ENCODE measurements at places on chromosomes 11 and 22.

GRCh38 chr11:124920356-124920755, 1.3 kb downstream of the HEPN1 start:
- DNase-seq, result no peak

GRCh38 chr11:126502159-126502558, 146.7 kb downstream of the ST3GAL4 start:
- DNase-seq, result no peak

GRCh38 chr11:95565724-95566141, 223.8 kb downstream of the FAM76B start:
- no peak for DNase-seq

GRCh38 chr22:26502688-26503561, 9.3 kb downstream of the TFIP11 start:
- peak; percentile 21 for DNase-seq

DNA sequence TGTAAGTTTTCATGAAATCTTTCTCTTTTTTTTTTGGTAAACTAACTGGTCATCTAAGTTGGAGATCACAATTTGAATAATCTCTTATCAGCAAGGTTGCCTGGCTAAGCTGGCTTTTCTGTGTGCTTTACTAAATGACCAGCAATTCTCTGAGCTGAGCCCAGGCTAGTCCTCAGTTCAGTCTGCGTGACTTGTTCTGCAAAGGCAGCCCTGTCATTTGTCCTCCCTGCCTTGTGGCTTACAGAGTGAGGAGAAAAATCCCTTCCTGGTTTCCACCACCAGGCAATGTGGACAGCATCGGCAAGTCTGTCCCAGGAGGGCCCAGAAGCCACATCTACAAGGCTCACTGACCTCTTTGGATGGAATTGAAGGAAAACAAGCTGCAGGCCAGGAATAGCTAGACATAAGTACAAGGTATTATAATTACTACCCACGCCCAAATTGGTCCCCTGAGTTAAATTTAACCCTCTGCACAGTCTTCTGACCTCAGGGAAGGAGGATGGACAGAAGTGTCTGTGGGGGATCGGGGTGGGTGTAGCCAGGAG, 108.6 kb downstream of the SCN3B start:
- DNase-seq, result no peak

GRCh38 chr11:68775951-68776388, 24.6 kb upstream of the TESMIN start:
- DNase-seq, result no peak

- no peak for DNase-seq
These were observed 11.7 kb upstream of the GRIK4 start for GRCh38 chr11:120499859-120500258.

- no peak for DNase-seq
These were observed 6.1 kb downstream of the FADS3 start for GRCh38 chr11:61885166-61885778.

DNA sequence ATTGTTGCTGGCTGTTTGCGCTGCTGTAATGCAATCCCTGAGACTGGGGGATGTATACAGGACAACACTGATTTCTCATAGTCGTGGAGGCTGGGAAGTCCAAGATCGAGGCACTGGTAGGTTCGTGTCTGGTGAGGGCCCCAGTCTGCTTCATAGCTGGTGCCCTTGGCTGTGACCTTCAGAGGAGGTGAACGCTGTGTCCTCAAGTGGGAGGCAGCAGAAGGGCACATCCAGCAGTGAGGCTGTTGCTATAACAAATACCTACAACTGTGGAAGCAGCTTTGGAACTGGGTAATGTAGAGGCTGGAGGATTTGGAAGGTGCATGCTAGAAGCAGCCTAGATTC, 21.3 kb downstream of the KRTAP5-5 start:
- no peak for DNase-seq

DNA sequence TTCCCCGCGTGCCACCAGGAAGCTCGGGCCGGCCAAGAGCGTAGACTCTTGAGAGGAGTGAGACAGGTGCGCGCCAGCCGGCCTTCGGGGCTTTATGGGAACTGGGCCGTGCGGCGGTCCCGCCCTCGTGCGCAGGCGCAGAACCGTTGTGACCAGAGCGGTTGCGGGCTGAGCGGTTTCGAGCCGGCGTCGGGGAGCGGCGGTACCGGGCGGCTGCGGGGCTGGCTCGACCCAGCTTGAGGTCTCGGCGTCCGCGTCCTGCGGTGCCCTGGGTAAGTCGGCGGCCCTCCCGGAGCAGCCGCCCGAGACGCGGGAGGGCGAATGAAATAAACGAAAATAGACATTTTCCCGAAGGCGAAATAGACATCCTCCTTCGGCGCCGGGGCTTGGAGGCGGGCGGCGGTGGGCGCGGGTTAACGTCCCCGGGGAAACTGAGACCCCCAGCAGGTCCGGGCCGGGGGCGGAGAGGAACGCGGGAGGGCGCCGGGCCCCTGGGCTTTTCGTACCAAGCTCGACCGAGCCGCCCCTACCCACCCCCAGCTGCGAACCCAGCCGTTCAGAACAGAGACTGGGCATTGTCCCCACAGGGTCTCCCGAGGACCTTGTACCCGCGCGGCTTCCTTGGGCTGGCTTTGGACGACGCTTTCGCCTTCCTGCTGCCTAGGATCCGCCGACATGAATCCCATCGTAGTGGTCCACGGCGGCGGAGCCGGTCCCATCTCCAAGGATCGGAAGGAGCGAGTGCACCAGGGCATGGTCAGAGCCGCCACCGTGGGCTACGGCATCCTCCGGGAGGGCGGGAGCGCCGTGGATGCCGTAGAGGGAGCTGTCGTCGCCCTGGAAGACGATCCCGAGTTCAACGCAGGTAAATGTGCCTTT, at the start of gene ASRGL1:
Gene ASRGL1, plus strand, starts transcription at position 146 of the 879 bp plus-strand sequence. Its CDS starts 530 bp downstream, at position 676.
- DNase-seq, result peak; percentile 62

DNA sequence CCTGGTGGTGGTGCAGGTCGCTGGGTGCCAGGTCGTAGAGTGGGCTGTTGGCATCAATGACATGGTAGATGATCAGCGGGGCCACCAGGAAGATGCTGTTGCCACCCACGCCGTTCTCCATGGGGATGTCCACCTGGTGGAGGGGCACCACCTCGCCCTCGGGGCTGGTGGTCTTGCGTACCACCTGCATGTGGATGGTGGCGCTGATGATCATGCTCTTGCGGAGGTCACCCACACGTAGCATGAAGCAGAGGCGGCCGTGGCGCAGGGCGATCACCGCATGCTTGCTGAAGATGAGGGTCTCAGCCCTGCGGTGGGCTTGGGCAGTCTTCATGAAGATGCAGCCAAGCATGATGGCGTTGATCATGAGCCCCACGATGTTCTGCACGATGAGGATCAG, 1.2 kb downstream of the KCNJ11 start:
- no peak for DNase-seq

GRCh38 chr11:82303671-82304070, 430.0 kb downstream of the FAM181B start:
- no peak for DNase-seq

- DNase-seq, result no peak
These were observed 35.6 kb downstream of the FBLN1 start for GRCh38 chr22:45538281-45538680.

GRCh38 chr11:61695917-61696316, 15.7 kb downstream of the DAGLA start:
- peak; percentile 91 for DNase-seq

- DNase-seq, result no peak
These were observed 9.1 kb downstream of the ANKK1 start for GRCh38 chr11:113396690-113397089.

DNA sequence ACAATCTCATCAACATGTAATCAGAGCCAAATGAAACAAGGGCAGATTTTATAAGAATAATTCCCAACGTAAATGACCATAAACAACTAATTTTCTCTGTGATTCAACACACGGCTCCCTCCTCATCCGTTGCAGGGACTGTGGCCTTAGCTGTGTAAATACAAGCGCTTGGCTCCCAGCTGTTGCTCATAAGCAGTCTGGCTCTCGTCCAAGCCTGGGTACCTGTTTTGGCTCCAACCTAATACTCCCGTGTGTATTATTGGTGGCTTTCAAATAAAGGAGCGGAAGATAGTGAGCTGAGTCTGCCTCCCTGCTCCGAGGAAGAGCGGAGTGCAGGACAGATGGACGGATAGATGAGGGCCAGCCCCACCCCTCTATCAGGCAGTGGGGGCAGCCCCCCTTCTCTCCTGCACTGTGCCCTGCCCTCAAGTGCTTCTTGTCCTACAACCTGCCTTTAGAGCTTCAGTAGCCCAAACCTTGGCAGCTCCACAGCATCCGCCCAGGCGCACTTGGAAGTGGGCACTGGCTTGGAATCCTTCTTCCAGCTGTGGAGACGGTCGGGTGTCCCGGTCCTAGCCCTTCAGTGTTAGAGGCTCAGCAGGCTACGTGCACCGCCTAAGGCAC, 670.9 kb downstream of the BRD1 start:
- DNase-seq, result no peak

DNA sequence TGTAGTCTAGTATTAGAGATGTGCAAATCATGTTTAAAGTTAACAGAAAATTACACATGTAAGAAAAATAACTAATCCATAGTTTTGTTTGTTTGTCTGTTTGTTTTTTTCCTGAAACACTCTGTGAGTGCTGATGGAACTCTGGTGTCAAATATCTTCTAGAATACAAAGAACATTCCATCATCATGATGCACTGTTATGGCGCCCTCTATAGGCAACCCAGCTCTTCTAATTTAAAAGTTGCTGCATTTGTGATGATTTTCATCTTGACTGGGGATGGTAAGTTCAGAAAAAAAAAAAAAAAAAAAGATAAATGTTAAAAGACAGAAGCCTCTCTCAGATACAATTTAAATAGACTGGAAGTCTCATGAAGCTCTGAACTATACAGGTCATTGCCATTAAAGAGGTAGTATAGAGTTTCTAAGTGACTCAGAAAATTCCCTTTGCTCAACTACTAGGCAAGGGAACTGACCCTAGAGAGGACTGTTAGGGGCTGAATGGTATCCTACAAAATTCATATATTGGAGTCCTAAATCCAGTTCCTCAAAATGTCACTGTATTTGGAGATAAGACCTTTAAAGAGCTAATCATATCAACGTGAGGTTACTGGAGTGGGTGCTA, 597.2 kb upstream of the ANO3 start:
- DNase-seq, result no peak

DNA sequence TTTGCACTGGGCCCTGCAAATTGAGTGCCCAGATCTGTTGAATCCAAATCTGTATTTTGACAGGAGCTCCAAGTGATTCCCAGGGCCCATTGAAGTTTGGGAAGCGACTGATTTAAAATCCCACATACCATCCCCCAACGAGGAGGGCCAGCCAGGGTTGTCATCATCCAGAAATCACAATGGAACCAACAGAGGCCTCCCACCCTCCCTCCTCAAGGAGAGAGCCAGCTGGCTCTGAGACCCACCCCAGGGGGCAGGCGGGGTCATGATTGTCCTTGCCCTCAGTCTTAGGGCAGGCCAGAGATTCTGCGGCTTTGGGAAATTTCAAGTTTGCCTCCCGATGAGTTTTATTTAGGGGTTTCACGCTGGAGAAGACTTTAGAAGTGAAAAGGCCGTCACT, 358.2 kb downstream of the MN1 start:
- no peak for DNase-seq

DNA sequence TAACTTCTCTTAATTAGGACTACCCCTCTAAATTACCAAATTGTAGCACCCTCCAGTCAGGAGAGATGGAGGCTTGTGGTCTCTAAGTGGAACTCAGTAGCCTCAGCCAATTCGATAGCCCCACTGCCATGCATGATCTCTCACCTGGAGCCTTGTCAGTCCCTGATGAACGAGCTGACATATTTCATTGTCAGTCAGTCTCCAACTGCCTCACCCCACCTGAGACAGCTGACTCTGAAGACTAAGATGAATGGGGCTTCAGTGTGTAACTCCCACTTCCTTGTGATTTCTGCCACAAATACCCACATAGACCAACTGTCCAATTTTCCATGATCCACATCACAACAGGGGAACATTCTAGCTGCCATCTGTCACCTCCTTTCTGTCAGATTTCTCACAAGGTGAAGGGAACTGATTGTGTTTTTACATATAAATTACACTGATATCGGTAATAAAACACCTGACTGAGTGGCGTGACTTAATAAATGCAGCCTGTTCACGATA, 206.5 kb downstream of the FAM181B start:
- DNase-seq, result no peak

DNA sequence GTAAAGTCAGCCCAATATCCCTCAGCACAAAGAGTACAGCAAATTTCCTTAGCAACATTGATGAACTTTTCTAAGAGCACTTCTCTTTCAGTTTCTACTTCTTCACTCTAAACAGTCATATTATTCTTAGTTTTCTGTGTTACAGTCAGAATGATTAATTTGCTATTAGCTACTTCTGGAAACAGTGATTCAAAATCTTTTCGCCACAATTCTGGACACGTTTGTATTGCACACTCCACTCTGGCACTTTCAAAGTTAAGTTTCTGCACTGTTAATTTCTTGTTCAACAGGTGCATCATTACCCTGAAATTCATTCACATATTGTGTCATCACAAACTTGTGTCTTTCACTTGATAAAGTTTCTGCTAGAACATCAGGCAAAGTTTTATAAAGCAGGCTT, 22.5 kb downstream of the ABTB2 start:
- DNase-seq, result no peak

GRCh38 chr22:24063986-24064385, 52.9 kb downstream of the CABIN1 start:
- DNase-seq, result no peak

GRCh38 chr11:103862094-103862801, 174.2 kb upstream of the DDI1 start:
- DNase-seq, result no peak

DNA sequence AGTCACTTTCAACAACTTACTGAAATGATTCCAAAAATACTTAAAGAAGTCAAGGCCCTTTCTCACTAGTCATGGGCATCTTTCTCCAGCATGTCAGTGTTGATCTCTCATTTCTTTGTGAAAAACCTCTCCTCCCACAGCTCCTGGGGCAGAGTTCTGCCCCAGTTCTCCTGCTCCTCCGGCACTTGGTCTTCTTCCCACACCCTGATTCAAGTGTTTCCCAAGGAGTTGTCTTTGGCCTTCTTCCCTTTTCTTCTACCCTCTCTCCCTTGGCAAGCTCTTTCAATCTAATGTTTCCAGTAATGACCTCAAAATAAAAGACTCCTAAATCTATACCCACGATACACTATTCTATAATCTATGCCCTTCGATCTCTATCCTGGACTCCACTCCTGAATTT, 42.1 kb upstream of the CCDC34 start:
- DNase-seq, result no peak

DNA sequence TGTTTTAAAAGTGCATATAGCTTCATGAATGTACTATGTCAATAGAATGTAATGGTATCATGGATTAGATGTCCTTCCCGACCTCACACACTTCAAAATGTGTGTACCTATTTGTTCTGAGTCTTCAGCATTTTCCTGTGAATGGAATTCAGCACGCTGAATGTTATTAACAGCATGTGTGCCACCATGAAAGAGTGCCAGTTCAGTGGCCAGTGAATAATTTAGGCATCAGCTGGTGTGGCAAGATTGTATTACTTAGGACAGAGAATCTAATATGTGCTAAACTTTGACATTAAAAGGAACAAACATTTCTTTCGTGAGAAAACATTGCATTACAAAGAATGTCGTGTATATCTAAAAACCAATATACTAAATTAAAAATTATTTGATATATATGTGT, 46.4 kb downstream of the HIPK3 start:
- DNase-seq, result no peak

DNA sequence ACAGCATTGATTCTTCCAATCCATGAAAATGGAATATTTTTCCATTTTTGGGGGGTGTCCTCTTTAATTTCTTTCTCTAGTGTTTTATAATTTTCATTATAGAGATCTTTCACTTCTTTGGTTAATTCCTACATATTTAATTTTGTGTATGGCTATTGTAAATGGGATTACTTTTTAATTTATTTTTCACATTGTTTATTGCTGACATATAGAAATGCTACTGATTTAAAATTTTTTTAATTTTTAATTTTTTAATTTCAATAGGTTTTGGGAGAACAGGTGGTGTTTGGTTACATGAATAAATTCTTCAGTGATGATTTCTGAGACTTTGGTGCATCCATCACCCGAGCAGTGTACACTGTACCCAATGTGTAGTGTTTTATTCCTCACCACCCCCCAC, 26.6 kb upstream of the OOSP4B start:
- DNase-seq, result no peak
